ENCODE measurements at places on chromosomes 3 and 15.

GRCh38 chr15:81052046-81052445 is 51.3 kb downstream of the TLNRD1 start:
- H3K4me1 ChIP-seq: no peaks in the 10 kb centered on the region
- no peak overlapping the region for H3K27ac ChIP-seq
- H3K36me3 ChIP-seq: peaks cover 4% of the 10 kb centered on the region
- DNase-seq: no peak
- no peak overlapping the region for H3K4me3 ChIP-seq

DNA sequence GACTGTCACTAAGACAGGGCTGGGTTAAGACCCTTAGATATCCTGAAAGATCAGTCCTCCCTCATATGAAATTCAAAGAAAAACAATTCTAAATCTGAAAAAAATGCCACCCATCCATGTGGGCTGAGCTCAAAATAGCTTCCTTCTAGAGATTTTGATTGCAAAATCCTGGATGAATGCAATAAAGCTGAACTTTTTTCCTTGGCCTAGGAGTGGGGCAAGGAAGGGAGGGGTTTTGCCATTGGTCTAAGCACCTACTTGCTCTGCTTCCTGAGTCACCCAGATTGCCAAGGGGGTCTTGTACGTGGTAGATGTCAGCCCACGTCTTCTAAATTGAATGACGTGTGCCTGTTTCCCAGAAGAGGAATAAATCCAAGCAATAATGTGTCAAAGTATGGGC is 15.3 kb upstream of the SMAD3 start:
- no peak for DNase-seq
- no peaks in the 10 kb centered on the region for H3K36me3 ChIP-seq
- H3K27me3 ChIP-seq: no peaks in the 10 kb centered on the region
- no peak overlapping the region for H3K27ac ChIP-seq

DNA sequence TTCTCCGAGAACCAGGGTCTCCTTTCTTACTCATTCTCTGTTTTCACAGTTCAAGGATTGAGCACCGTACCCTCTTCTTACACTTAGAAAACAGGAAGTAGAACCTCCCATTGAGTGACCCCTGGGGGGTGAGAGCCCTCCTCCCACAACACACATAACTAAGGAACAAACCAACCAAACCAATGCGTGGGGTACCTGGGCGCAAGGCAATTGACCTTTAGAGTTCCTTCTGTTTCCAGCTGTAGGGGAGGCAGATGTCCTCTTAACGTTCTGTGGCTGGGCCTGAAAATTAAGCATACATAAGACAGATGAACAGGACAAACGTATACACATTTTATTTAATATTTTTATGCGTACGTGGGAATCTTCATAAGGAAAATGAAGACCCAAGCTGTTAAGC is 33.5 kb upstream of the TIMP4 start:
- H3K27me3 ChIP-seq: peaks cover 11% of the 10 kb centered on the region
- no peak for DNase-seq
- H3K4me1 ChIP-seq: peaks cover 6% of the 10 kb centered on the region
- no peak overlapping the region for H3K27ac ChIP-seq
- H3K4me3 ChIP-seq: no peak overlapping the region

DNA sequence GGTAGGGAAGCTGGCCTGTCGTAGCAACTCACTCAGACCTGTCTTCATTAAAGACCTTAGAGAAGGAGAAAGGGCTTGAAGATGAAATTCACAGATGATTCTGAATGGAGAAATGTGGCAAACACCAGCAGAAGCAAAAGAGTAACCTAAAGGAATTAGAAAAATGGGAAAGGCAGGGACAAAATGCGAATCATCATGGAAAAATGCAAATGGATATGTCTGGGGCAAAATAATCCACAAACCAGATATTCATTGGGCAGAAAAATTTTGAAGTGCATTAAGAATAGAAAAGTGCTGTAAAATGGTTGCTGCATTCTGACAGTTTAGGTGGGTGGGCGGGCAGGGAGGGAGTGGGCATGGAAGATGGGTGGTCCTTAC is 156.9 kb upstream of the RASGRP1 start:
- peaks cover 4% of the 10 kb centered on the region for H3K27me3 ChIP-seq
- H3K4me3 ChIP-seq: no peak overlapping the region
- H3K36me3 ChIP-seq: peaks cover 2% of the 10 kb centered on the region
- no peak for DNase-seq
- no peak overlapping the region for H3K27ac ChIP-seq

GRCh38 chr3:180036671-180037455 is at the start of gene PEX5L:
PEX5L (minus strand) TSS chr3:180036937; CDS start chr3:180036599, 338 bp downstream.
- H3K4me3 ChIP-seq: peak within 1 kb of the TSS; percentile 56
- H3K27ac ChIP-seq: no peak within 1 kb of the TSS
- no peak for DNase-seq
- no peaks in the 10 kb centered on the region for H3K36me3 ChIP-seq
- H3K4me1 ChIP-seq: peaks cover 10% of the 10 kb centered on the region

DNA sequence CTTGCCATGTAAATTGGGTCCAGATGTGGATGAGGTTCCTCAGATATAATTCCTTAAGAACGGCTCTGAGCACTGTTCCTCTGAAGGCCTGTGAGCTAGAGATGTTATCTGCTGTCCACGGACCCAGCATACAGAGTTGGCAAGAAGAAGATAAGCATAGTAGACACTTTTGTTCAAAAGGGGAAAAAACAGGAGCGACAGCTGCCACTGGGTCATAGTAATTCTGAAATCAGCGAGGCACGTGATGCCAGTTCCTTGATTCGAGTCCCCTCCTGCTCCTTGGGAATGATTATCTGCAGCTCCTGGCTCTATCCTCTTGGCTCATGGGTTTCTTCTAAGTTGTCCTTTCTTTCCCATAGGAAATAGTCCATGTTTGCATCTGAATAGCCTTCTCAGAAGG is 2.5 kb upstream of the RAB7A start:
- no peak for DNase-seq
- H3K4me3 ChIP-seq: no peak overlapping the region
- H3K4me1 ChIP-seq: peaks cover 34% of the 10 kb centered on the region
- peaks cover 15% of the 10 kb centered on the region for H3K27me3 ChIP-seq

DNA sequence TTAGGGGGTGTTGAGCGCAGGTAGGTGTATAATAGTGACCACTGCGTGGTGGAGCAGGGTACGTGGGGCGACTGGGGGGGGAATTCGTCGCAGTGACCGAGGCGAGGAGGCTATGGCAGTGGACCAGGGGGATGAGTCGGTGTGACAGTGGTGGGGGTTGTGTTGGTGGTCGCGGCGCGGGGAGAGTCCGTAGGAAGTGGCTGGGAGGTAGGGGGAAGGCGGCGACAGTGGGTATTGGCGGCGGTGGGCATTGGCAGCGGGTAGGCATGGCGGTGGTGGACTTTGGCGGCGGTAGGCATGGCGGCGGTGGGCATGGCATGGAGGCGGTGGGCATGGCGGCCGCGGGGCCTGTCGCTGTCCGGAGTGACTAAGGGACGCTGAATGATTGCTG is 739 bp downstream of the SNRPN start:
- H3K4me1 ChIP-seq: peaks cover 22% of the 10 kb centered on the region
- peaks cover 18% of the 10 kb centered on the region for H3K27me3 ChIP-seq
- peak overlapping the region; percentile 86 for H3K4me3 ChIP-seq
- H3K36me3 ChIP-seq: peaks cover 26% of the 10 kb centered on the region

DNA sequence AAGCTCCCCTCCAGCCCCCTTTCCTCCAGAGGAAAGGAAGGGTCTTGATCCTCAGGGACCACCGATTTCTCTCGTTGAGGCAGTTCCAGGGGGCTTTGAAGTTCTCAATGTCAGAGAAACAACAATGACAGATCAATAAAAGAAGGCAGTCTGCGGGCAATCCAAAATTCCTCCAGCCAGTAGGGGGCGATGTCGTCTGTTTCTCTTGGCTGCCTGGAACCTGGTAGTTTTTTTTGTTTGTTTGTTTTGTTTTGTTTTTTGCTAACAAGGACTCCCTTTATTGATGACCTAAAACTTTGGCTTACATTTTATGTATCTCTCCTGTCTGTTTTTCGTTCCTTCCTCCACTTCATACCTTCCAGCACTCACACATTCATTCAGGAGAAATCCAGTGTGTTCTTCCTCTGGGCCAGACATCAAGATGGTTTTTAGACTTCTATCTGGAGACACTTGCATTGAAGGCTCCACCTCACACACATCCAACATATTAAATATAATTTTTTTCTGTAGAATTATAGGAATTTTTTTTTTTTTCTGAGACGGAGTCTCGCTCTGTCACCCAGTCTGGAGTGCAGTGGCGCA is 276.6 kb downstream of the RPLP1 start:
- H3K27me3 ChIP-seq: no peaks in the 10 kb centered on the region
- no peaks in the 10 kb centered on the region for H3K36me3 ChIP-seq
- H3K27ac ChIP-seq: no peak overlapping the region
- H3K4me3 ChIP-seq: no peak overlapping the region

DNA sequence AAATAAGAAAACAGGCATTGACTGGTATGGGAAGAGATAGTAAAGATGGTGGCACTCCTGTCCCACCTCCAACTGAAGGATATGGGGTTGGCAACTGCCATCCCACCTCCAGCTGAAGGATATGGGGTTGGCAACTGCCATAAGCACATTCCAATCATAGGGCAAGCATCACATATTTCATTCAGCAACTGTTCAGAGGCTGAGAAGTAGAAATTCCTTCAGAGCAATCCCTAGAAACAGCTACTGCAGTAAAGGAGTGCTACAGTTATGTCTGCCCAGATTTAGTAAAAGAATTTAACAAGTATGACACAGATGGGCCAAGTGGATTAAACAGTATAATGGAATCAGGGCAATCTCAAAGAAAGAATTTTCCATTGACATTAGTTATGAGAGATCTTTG is 156.8 kb downstream of the IMPG2 start:
- peaks cover 43% of the 10 kb centered on the region for H3K27me3 ChIP-seq
- H3K4me3 ChIP-seq: no peak overlapping the region
- H3K36me3 ChIP-seq: no peaks in the 10 kb centered on the region
- H3K27ac ChIP-seq: no peak overlapping the region
- no peaks in the 10 kb centered on the region for H3K4me1 ChIP-seq

- no peaks in the 10 kb centered on the region for H3K27me3 ChIP-seq
- no peak overlapping the region for H3K4me3 ChIP-seq
- no peaks in the 10 kb centered on the region for H3K4me1 ChIP-seq
- H3K27ac ChIP-seq: no peak overlapping the region
- DNase-seq: no peak
Observed at GRCh38 chr3:79844176-79844575, 76.4 kb upstream of the ROBO1 start.

GRCh38 chr3:182726258-182727142 is 66.8 kb upstream of the ATP11B start:
- no peak overlapping the region for H3K27ac ChIP-seq
- H3K4me3 ChIP-seq: no peak overlapping the region
- DNase-seq: no peak
- no peaks in the 10 kb centered on the region for H3K4me1 ChIP-seq
- H3K27me3 ChIP-seq: peaks cover 42% of the 10 kb centered on the region

- H3K27ac ChIP-seq: peak overlapping the region; percentile 19
- H3K4me1 ChIP-seq: peaks cover 17% of the 10 kb centered on the region
- no peak for DNase-seq
- peaks cover 1% of the 10 kb centered on the region for H3K36me3 ChIP-seq
- H3K4me3 ChIP-seq: no peak overlapping the region
Observed at GRCh38 chr15:63992300-63992699, 54.0 kb downstream of the DAPK2 start.

- H3K36me3 ChIP-seq: no peaks in the 10 kb centered on the region
- no peak overlapping the region for H3K4me3 ChIP-seq
- peaks cover 40% of the 10 kb centered on the region for H3K27me3 ChIP-seq
- no peaks in the 10 kb centered on the region for H3K4me1 ChIP-seq
- no peak for DNase-seq
Observed at GRCh38 chr3:71964170-71964569, 179.2 kb upstream of the PROK2 start.

- H3K4me1 ChIP-seq: no peaks in the 10 kb centered on the region
- DNase-seq: no peak
- no peaks in the 10 kb centered on the region for H3K36me3 ChIP-seq
- no peak overlapping the region for H3K27ac ChIP-seq
- H3K4me3 ChIP-seq: no peak overlapping the region
- peaks cover 9% of the 10 kb centered on the region for H3K27me3 ChIP-seq
Observed at GRCh38 chr3:134299888-134300206, 49.2 kb upstream of the RYK start.

- H3K27me3 ChIP-seq: no peaks in the 10 kb centered on the region
- H3K27ac ChIP-seq: no peak overlapping the region
- no peak for DNase-seq
- no peaks in the 10 kb centered on the region for H3K36me3 ChIP-seq
- H3K4me1 ChIP-seq: peaks cover under 1% of the 10 kb centered on the region
- no peak overlapping the region for H3K4me3 ChIP-seq
Observed at GRCh38 chr15:59250249-59250648, 43.6 kb downstream of the LDHAL6B start.

- peaks cover 3% of the 10 kb centered on the region for H3K36me3 ChIP-seq
- H3K4me1 ChIP-seq: peaks cover 40% of the 10 kb centered on the region
- H3K27ac ChIP-seq: no peak overlapping the region
- no peak for DNase-seq
- no peak overlapping the region for H3K4me3 ChIP-seq
Observed at GRCh38 chr15:40320931-40321371, 2.5 kb upstream of the INAFM2 start.

DNA sequence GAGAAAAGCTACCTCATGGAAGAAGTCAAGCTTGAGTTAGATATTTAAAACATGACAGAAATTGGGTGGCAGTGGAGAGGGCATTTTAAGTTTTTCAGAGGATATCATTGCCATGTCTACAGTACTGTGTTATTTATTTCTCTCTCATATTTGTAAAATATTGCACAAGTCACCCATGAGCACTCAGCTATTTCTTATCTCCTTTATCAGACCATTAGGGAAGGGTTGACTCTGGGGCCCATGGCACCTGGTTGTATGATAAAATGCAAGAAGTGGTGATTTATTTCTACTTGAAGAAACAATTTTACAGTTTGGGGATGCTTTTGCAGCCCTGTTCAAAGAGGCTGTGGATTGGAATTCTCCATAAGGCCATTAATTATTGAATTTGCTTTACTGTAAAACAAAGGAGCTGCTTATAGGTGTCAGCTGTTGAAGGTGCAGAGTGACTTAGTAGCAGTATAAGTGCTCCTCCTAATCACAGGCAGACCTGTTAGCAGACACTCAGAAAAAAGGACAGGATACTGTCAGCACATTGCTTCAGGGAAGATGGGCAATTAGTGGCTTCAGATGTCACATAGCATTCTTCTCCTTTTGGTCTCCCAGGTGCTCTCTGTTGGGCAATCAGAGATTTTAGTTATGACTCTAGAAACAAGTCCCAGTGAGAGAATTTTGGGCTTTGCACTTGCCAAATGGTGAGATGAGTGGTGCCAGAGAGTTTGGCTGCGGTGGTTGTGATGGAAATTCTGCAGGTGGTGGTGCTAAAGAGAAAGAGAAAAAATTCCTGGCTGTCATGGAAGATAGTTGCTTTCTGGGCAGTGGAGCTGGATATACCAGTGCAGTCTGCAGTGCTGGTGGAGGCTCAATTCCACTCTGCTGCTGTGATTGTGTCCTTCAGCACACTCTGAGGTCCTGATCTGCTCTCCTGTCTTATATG is 129.7 kb upstream of the ROPN1 start:
- H3K27me3 ChIP-seq: peaks cover 30% of the 10 kb centered on the region
- no peaks in the 10 kb centered on the region for H3K4me1 ChIP-seq
- no peak for DNase-seq
- no peak overlapping the region for H3K27ac ChIP-seq
- H3K36me3 ChIP-seq: no peaks in the 10 kb centered on the region

- H3K27ac ChIP-seq: no peak overlapping the region
- no peak overlapping the region for H3K4me3 ChIP-seq
- H3K36me3 ChIP-seq: no peaks in the 10 kb centered on the region
Observed at GRCh38 chr15:92320012-92320699, 73.5 kb upstream of the ST8SIA2 start.
